Activated CD4-positive, alpha-beta T cell treated with anti-CD3 and anti-CD28 coated beads, Interleukin-2, amount 50 U/mL, for 1 hour (primary cell): ENCODE measurements at places on chromosomes 1 and 21.

GRCh38 chr1:167997037-167997575 lies 60.2 kb upstream of the MPC2 start:
- DNase-seq: no peak

DNA sequence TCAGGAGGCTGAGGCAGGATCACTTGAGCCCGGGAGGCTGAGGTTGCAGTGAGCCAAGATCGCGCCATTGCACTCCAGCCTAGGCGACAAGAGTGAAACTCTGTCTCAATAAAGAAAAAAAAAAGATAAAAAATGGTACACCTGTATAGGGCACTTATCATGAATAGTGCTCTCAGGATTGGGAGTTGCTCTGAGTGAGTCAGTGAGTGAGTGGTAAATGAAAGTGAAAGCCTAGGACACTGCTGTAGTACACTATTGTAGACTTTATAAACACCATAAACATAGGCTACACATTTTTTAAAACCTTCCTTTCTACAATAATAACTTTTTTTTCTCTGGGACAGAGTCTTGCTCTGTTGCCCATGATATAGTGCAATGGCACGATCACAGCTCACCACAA lies 16.8 kb downstream of the PHTF1 start:
- no peak for DNase-seq

GRCh38 chr1:48500541-48501450 lies 28.8 kb upstream of the SPATA6 start:
- DNase-seq: no peak

GRCh38 chr1:242187171-242187570 lies 188.3 kb upstream of the MAP1LC3C start:
- no peak for DNase-seq

DNA sequence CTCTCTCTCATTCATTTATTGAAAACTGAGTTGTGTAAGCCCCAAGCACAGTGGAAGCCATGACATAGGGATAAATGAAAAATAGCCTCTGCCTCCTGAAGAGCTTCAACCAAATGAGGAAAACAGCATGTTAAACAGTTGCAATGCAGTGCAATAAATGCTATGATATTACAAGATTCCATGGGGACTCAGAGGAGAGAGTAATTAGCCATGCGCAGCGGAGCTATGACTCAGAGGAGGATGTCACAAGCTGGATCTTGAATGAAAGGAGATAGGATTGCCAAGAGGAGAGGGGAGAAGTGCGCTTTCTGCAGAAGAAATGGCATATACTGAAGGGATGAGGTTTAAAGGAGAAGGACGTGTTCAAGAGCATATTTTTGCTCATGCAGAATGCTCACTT lies 231.3 kb upstream of the PLXNA2 start:
- DNase-seq: no peak

GRCh38 chr1:245129319-245130240 lies 25.2 kb upstream of the KIF26B start:
- DNase-seq: no peak

- no peak for DNase-seq
Observed at GRCh38 chr1:192849011-192849410, 40.2 kb downstream of the RGS2 start.

- DNase-seq: no peak
Observed at GRCh38 chr1:108657356-108658080, 3.4 kb downstream of the HENMT1 start.

DNA sequence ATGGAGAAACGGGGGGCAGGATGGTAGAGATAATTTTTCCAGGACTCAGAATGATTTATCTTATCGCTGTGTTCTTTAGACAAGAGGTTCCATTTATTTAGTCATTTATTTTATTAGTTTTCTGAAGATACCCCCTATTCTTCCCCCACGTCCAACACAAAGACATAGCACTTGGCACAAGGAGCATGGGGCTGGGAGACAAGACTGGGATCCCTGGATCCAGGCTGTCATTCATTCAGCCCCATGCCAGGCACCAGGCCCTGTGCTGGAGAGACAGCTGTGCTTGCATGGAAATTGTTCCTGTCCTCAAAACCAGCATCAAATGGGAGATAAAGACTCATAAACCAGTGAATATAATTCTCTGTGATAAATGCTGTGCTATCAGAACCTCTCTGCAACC lies 27.1 kb upstream of the PLXNA2 start:
- no peak for DNase-seq

DNA sequence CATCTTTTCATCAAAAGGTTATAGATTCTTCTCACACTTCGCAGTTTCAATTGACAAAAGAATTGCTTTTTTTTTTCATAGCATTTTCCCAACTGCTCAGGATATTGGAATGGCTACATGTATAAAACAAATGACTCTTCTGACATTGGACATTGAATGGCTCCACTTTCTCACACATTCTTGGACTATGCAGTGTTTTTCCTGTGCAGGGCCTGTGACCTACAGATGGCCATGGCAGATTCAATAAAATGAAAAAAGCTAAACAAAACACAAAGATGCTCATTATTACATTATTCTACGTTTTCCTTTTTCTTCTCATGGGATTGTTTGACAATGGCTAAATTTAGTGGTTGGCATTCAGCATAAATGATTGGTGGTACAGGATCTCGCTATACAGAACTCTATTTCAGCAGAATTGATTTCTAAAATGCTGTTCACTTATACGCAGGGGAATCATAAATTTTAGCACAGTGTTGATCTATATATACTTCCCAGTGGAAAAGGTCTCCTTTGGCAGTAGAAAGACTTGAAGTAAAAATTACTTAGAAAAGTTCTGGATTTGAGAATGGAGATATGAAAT lies 115.6 kb upstream of the ADAMTS5 start:
- DNase-seq: no peak

- no peak for DNase-seq
Observed at GRCh38 chr1:155196103-155196892, 11.4 kb downstream of the THBS3 start.

DNA sequence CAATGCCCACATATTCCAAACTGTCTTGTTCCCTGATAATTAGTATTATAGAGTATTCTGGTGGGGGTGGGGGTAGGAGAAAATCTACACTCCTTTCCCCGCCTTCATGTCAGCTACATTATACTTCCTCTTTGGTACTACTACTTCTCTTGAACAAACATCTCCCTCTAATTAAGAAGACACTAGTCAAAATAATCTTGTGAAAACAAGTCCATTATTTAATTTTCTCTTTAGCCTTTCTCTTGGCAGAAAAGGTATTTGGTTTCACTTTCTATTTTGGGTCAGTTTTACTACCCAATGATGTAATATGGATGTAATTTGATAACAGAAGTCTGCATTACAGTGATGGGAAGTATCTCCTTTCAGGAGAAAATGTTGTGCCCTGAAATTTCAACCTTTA lies 22.5 kb downstream of the NTMT2 start:
- DNase-seq: no peak

GRCh38 chr1:3277623-3278022 lies 176.8 kb upstream of the ARHGEF16 start:
- no peak for DNase-seq

GRCh38 chr1:172211221-172211620 lies 209.3 kb upstream of the C1orf105 start:
- no peak for DNase-seq

- DNase-seq: no peak
Observed at GRCh38 chr1:54581621-54582035, 33.6 kb downstream of the ACOT11 start.
